Activated CD8-positive, alpha-beta memory T cell treated with anti-CD3 and anti-CD28 coated beads for 4 hours (primary cell): ENCODE measurements at places on chromosomes 16 and 17.

GRCh38 chr17:41496803-41497484, 7.2 kb upstream of the KRT36 start:
- peak; percentile 6 for DNase-seq

DNA sequence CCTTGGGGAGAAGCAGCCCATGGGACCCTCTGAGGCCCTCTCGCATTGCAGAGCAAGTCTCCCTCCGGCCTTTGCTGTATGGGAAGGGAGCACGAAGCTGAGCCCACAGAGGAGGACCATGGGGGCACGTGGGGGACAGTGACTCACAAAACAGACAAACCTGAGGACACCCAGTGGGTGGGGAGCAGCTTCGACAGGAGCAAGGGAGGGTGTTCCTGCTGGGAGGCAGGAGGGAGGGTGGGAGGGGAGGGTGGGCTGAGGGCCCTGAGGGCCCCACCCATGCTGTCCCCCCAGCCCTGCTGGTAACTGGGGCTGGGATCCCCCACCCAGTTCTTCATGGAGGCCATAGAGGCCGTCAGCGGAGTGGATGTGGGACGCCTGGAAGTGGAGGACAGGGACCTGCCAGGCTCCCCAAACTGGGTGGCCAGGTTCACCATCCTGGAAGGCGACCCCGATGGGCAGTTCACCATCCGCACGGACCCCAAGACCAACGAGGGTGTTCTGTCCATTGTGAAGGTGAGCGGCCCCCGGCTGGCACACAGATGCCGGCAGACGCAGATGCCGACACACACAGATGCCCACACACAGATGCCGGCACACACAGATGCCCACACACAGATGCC, 12.5 kb downstream of the SLC22A31 start:
- DNase-seq: no peak

- DNase-seq: peak; percentile 71
Observed at GRCh38 chr16:57757326-57757786, 21.8 kb downstream of the KATNB1 start.

DNA sequence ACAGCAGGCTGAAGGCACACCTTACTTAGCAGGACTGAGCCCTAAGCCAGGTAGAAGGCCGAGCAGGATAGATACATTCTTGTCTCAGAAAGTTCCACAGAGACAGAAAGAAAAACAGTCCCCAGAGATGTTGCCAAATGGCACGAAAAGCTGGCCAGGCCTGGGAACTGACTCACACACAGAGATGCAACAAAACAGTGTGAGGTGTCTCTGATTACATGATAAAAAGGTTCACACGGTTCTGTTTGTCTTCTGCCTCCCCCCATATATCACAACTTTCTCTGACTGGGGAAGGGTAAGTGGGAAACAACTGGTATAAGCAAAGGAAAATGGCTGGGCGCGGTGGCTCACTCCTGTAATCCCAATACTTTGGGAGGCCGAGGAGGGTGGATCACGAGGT, 1.7 kb downstream of the WBP2 start:
- DNase-seq: no peak

- DNase-seq: peak; percentile 25
Observed at GRCh38 chr17:38982858-38983746, 15.9 kb upstream of the FBXO47 start.

GRCh38 chr16:75029854-75030253, 31.0 kb downstream of the ZNRF1 start:
- no peak for DNase-seq

DNA sequence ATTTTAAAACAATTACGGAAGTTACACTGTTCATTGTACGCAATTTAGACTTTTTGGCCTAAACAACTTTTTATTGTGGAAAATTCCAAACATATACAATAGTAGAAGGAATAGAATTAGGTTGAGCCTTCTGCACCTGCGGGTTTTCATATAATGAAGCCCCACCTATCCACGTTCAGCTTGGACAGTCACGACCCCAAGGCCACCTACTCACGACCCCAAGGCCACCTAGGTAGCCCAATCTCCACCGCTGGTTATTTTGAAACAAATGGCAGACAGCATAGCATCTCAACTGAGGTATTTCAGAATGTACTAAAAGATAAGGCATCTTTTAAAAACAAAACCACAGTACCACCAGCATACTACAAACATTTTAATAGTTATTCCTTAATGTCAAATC, 631 bp downstream of the NLRC5 start:
- DNase-seq: no peak

GRCh38 chr17:65774787-65775186, 213.3 kb upstream of the AXIN2 start:
- DNase-seq: no peak

- no peak for DNase-seq
Observed at GRCh38 chr17:12277827-12278226, 257.1 kb downstream of the MAP2K4 start.

DNA sequence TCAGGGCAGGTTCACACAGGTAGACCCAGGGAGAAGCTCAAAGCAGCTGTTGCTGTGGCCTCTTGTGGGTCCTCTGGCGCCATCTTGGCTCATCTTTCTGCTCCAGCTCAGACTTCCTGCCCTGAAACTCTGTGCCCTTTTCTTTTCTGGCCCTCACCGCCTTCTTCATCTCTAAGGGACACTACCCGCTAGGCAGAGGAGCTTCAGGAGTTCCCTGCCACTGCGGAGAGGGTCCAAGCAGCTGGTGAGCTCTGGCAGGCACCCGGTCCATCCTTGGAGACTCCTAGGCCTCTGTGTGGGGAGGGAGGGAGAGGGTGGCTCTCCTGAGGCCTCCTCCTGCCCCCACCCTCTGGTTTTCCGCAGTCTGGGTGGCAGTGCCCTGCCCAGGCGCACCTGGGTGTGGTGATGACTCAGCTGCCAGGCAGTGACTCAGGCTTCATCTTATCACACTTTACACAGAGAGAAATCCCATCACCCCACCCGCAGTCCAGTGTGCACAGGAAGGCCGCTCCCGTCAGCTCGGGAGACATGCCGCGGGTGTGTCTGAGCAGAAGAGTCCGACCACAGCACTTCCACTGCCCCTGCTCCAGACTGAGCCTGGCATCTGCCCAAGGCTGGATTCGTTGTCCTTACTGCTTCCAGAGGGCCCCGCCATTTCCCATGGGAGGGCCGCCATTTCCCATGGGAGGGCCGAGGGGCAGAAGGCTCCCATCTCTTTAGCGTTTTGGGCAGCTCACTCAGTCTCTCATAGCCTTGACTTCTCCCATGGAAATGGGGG, 7.3 kb downstream of the NT5C start:
- peak; percentile 49 for DNase-seq

GRCh38 chr17:56269556-56270389, 116.5 kb downstream of the ANKFN1 start:
- DNase-seq: no peak

- DNase-seq: no peak
Observed at GRCh38 chr16:46916980-46917379, 32.8 kb downstream of the GPT2 start.

DNA sequence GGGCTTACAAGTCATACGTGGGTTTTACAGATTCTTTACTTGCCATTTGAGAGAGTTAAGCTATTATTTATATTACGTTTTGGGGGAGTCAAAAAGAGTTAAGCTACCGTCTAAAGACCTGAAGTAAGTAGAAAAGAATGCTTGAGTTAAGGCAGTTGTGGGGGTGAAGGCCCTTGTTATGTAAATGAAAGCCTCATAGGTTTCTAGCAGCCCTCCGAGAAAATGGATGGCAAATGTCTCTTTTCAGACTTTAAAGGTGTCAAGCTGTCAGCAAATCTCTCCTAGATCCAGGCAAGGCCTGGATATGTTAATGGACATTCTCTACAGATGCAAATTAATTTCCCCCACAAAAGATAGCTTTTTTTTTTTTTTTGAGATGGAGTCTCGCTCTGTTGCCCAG, 7.2 kb upstream of the EIF4A3 start:
- DNase-seq: no peak

GRCh38 chr16:56424791-56425438, 430 bp downstream of the AMFR start:
- DNase-seq: no peak

- DNase-seq: no peak
Observed at GRCh38 chr16:3732171-3732570, 14.8 kb upstream of the TRAP1 start.

- no peak for DNase-seq
Observed at GRCh38 chr17:77620282-77620681, 338.2 kb upstream of the TNRC6C start.

DNA sequence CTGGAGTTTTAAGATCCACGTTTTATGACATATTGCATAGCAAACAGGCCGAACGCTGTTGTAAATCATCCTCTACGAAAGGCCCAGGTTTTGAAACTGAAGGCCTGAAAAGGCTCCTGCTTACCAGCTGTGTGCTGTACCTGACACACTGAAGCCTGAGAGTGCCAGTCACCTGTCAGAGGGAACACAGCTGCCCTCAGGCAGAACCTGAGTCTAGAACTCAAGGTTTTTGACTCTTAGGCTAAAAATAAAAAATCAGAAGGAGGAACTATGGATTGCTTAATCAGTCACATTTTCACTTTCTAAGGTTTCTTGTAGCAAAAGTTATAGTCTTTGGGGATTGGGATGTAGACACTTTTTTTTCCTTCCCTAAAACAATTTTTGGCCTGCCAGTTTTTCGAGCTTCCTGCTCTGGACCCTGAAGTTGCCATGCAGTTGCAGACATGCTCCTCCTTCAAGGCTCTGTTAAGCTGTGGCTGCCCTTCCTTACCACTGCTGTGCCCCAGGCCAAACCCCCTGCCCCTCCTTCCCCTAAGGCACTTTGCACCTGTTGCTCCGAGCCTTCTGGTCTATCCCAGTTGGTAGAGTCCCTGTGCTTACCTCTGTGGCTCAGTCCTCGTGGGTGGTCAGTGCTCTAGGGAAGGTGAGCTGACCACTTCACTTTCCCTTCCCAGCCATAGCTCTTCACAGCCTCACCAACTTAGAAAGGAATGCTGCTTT, 56.6 kb downstream of the TENT4B start:
- no peak for DNase-seq
